Testis (tissue), 5 donors: ENCODE measurements at places on chromosomes 4 and X. TPM values are rescaled to one million over a fixed set of nuclear protein-coding genes. Genes with fewer than 3 reads are reported as not detected.

DNA sequence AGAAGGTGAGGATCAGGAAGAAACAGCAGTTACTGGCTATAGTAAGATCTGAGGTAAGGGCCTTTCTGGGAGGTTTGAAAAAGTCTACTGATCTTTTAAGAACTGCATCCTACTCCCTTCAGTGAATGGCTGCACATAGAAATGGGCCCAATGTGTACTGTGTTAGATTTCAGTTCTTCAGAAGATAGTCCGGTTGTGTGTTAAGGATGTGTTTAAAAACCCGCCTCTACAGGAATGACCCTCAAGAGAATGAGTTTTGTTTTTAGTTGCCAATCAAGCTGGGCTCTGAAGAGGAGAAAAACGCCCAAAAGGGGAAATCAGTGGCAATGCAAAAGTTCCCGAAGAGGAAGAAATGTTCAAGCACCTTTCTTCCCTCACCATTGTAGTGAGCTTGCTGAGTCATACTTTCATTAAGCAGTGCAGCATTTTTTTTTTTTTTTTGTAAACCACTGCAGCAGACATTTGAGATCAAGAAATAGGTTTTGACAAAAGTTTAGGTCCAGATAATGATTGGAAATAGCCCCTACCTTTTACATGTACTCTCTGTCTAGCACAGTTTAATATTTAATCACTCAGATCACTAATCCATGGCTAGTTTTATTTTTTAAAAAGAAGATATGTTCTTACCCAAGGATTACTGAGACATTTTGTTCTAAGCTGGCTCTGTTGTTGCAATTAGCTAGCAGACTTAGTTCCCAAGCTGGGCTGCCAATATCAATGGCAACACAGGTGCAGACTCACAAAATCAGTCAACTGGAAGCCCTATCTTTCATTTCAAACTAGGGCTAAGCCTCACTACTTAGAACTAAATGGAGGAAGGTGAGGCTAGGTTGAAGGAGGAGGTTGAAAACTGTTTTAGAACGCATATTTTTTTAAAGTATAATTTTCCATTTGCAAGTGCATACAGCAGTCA lies 7.0 kb upstream of the TRPC5OS start:
- no peak for DNase-seq

The NKRF gene
- polyA plus RNA-seq, result 4.1 TPM

DNA sequence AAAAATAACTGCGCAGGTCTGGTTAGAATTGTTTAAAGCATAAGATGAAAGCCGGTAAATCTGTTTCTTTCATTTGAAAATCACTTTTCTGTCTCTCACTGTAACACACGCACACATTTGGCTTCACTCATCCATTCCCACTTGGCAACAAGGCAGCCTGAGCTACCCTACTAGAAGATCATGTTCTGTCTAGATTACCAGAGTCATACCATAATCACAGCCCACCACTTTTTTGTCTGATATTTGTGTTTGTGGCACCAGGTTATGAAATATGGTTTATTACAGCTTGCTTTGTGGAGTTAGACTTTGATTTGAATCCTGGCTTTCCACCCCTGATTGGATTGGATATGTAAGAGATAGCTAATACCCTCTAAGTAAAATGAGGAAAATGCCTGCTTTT lies 2.2 kb downstream of the USO1 start:
- DNase-seq, result peak; percentile 31

- no peak for DNase-seq
These were observed 416.6 kb upstream of the MAGEB18 start for GRCh38 chrX:25721564-25721963.

GRCh38 chrX:112941209-112941837 lies 100.7 kb upstream of the AMOT start:
- no peak for DNase-seq

The GYPE gene
- polyA plus RNA-seq, result 1.2 TPM

The HMGN5 gene
- polyA plus RNA-seq, result 26.4 TPM

DNA sequence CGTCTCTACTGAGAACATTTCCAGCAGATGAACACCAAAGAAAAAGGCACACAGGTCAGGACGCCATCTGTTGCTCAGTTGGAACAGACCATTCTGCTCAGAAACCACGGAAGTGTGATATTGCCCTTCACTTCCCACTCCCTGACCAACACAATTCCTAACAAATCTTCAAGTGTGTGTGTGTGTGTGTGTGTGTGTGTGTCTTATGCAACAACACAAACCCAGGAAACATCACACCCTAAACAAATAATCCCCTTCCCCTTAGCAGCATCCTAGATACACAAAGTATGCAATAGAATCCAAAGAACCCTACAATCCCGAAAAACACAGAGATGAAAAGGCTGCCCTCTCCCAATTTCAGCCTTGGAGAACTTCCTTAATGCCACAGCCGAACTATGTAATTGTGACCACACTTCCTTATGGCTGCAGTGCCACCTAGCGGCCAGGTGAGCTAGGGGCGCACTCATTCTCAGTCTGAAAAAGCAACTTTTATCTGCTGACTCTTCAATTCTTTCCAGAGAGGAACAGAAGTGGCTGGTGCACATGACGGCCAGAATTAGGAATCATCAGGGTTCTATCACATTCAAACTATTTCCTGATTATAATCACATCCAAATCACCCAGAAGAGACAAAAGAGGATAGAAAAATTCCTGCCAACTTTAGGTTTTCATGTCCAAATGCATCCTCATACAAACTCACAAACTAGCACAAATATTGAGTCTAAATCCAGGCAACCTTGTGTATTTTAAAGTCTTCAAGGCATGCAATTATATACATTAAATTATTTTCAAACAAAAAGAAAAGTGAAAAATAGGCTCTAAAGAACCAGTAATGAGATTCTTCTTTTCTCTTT lies 164.9 kb downstream of the DHX15 start:
- DNase-seq, result peak; percentile 83

The LARP7 gene
- 15.6 TPM for polyA plus RNA-seq

DNA sequence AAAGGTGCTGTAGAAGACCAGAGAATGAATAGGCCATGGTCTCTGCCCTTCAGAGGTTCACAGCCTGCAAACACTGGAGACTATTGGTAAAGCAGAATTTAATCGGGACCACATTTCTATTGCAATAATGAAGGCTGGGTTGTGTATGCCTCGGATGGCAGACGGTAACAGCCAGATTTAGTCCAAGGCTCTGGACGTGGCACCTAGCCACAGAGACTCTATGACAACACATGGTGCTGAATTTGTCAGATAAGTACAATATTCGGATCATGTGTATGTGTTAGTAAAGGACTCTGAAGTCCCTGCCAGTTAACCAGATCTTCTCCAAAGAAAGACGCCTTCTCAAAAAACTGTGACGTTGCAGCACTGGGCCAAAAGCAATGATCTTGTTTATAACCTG lies 129.0 kb downstream of the DCTD start:
- no peak for DNase-seq

- DNase-seq, result no peak
These were observed 331.4 kb downstream of the RAPGEF2 start for GRCh38 chr4:159434114-159434870.

GRCh38 chr4:178173771-178174170 lies 731.5 kb upstream of the AGA start:
- DNase-seq, result no peak

DNA sequence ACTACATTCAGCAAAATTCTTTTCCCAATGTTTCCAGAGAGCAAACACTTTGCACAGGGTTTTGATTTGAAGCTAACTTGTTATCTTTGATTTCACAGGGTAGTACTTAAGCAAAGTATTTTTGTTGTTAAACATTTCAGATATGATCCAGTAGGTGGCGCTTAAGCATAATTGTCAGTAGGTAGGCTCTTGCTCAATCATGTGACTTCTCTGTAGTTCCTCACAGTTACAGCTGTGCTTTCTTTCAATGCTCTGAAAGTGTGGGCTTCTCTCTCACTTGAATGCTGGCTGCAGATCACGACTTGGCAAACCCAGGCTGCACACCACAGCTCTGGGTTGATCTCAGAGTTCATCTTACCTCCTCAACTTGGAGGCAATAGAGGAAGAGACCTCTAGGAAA lies 1016.5 kb downstream of the SH3BGRL start:
- DNase-seq, result no peak

- no peak for DNase-seq
These were observed 694.1 kb upstream of the ADGRL3 start for GRCh38 chr4:60506061-60506460.

GRCh38 chrX:122087341-122087740 lies 1039.9 kb downstream of the GLUD2 start:
- peak; percentile 13 for DNase-seq

- no peak for DNase-seq
These were observed 53.6 kb upstream of the HPSE start for GRCh38 chr4:83388313-83388676.

DNA sequence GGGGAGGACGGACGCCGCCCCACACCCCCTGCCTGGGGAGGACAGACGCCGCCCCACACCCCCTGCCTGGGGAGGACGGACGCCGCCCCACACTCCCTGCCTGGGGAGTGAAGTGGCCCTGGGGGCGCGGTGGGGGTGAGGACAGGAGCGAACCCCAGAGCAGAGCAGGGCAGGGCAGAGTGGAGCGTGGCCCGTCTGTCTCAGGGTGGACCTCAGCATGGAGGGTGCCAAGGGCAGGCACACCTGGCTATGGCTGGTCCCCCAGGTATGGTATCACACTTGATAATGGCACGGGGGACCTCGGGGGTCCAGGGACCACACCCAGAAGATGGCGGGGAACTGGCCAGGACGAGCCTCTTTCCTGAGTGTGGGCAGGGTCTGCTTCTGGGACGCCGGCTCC lies 9.6 kb downstream of the LRPAP1 start:
- no peak for DNase-seq

- no peak for DNase-seq
These were observed 2.6 kb downstream of the ALPK1 start for GRCh38 chr4:112299721-112300120.

- no peak for DNase-seq
These were observed 15.5 kb downstream of the ZNF185 start for GRCh38 chrX:152913346-152913745.

DNA sequence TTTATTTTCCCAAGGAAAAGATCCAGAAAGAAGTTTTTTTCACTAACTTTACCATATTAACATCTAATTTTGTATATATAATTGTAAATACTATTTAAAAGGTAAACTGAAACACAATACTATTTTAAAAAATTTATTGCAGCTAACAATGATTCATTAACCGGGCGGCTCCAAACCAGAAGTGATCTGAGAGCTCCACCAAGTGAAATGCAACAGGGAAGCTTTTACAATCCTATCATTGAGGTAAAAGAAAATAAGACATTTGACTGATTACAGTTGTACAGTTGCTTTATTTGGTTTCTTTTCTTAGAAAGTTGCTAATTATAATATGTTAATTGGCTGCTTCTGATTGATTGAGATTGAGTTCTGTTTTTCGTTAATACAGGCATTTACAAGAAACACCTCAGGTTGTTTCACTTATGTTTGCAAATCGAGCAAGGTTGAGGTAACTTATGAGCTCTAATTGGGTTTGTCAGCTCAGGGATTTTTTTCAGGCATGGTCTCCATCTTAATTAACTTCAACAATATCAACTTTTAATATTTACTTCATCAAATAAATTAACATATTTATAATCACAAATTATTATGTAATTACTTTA lies 220.2 kb upstream of the UGT8 start:
- DNase-seq, result no peak

- no peak for DNase-seq
These were observed 453.9 kb downstream of the GPAT3 start for GRCh38 chr4:83989835-83990234.

GRCh38 chr4:25628451-25628850 lies 27.2 kb upstream of the SLC34A2 start:
- no peak for DNase-seq

GRCh38 chr4:155271557-155271956 lies 63.1 kb downstream of the NPY2R start:
- DNase-seq, result no peak

DNA sequence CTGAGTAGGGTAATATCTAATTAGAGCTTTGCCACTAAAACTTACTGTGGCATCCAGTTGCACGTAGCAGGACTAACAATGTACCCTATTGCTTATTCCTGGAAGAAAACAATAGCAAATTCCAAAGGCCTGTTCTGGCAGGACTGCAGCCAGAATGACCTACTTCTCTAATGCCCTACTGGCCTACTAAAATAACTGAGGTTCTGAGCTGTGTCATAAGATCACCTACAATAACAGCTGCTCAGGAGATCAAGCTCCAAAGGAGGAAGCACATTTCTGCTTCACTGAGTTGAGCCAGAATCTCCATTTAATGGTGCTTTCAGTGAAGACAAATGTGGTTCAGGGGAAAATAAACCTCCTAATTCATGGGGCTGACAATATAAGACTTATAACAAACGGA lies 42.2 kb upstream of the CXCL8 start:
- peak; percentile 15 for DNase-seq

DNA sequence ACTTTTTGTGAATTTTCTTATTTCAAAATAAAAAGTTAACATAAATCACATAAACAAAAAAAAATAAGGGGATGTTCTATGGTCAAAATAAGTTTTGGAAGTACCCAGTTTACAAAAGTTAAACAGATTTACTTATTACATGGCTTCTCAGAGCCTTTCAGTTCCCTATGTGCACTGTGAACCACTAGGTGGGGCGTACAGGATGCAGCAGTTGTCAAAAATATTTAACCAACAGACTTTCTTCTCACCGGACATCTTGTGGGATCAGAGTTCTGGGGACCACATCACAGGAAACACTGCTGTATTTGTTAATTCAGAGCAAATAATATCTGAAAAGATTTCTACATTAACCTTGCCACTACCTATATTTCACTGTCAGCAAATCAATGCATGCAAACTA lies 74.1 kb downstream of the SMARCA1 start:
- DNase-seq, result no peak

The PNPLA4 gene
- 16.6 TPM for polyA plus RNA-seq

The MAGEA9 gene
- polyA plus RNA-seq, result 6.4 TPM

GRCh38 chr4:3775005-3775404 lies 8.8 kb downstream of the ADRA2C start:
- DNase-seq, result no peak

The DDX60 gene
- 5.3 TPM for polyA plus RNA-seq

GRCh38 chrX:43505769-43506168 lies 150.3 kb upstream of the MAOA start:
- no peak for DNase-seq

DNA sequence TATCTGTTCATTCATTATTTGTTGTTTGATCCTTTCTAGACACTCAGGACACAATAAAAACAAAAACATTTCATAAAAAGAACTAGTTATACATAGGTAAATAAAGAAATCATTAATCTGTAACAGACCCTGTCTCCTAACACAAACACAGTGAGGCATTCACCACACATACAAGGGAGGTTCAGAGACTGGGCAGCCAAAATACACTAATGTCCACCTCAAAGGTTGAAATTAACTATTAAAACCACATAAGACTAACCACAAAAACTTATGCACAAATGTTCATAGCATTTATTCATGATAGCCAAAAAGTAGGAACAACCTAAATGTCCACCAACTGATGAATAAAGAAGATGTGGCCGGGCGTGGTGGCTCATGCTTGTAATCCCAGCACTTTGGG lies 7.8 kb downstream of the PAPSS1 start:
- DNase-seq, result no peak

DNA sequence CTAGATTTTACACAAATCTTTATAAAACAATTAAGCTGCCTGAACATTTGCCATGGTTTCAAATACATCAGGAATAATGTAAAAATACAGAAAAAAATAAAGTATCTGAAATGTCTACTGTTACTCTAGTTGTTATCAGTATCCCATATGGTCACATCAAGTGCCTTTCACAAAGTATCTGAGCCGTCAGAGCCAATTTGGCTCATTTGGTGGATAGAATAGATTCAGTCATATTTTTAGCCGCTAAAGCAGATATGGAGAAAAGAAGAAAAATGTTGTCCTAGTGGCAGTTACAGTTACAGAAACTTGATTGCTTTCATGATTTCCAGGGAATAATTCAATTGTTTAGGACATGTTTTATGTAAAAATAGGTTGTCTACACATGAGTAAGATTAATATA lies 641.1 kb downstream of the RAPGEF2 start:
- no peak for DNase-seq

The PHEX gene
- 0.24 TPM for polyA plus RNA-seq

The PABPC1L2B gene
- 0.73 TPM for polyA plus RNA-seq

The ZNF718 gene
- polyA plus RNA-seq, result 6.8 TPM
